ENCODE measurements at places on chromosomes 6 and 20. TPM values are rescaled to one million over a fixed set of nuclear protein-coding genes. Genes with fewer than 3 reads are reported as not detected.

DNA sequence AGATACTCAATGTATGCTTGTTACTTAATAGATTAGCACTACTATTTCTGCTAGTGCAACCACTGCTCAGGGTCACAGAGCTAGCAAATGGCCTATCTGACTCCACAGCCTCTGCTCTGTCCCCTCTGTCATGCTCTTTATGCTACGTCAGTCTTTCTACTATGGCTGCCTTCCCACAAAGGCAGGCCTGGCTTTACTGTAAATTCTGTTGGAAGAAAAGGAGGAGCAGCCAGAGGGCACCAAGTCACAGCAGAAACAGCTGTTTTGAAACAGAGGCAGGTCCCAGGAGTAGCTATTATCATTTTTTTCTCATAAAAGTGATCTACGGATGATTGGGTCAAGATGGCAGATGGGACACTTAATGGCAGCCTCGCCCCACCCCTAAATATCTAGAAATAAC lies 10.0 kb upstream of the ELMO2 start:
- DNase-seq = no peak

DNA sequence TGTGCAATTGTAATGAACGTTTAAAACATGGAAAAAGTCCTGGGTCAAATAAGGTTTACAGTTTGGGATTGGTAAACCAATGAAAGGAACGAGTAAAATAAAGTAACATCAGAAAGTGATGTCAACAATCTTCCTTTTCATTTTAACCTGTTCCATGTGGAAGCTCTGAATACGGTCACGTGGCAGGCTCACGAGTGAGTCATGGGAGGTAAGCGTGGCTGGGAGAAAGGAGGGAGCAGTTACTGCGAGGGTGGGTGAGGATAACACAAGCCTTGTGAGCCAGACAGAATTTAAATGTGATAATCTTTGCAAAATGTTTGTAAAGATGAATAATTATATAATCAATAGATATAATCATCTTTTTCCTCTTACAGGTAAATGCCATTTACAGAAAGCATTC lies 171.3 kb upstream of the HDAC2 start:
- DNase-seq = no peak

- no peak for DNase-seq
These were observed 102.8 kb downstream of the MTFR2 start for GRCh38 chr6:136147342-136147741.

DNA sequence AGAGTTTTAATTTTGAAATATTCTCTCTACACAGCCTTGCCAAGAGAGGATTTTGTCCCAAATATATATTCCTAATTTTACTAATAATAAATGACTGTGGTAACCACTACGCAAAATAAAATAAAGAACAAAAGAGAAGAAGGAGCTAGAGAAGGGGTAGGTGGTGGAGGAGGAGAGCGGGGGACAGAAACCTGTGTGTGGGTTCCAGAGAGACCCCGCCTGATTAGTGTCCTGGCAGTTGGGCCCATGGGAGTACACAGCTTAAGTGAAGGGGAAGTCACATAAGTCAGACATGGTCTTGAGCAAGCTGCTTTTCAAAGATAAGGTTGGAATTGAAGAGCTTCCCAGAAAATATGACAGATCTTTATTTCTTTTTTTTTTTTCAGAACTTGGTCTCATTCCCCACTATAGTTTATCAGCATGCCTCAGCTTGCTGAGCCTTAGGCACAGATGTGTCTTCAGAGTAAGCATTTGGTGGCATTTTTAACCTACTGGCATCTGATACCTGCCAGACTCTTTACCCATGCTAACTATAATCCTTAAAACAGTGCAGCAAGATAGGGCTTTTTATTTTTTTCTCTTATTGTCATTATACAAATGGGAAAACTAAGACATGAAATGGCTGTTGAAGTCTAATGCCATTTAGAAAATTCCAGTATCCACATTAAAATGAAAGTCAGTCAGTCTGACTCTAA lies 9.6 kb upstream of the RHAG start:
- no peak for DNase-seq

GRCh38 chr6:169695131-169695530 lies 6.7 kb downstream of the WDR27 start:
- DNase-seq = no peak

GRCh38 chr6:14266266-14266665 lies 148.7 kb downstream of the CD83 start:
- DNase-seq = peak; percentile 51

Gene FLRT3
- not detected for total RNA-seq

Gene MOG
- not detected for total RNA-seq

Data from OCI-LY7 (cell line).